ENCODE measurements at places on chromosomes 2 and 18.

DNA sequence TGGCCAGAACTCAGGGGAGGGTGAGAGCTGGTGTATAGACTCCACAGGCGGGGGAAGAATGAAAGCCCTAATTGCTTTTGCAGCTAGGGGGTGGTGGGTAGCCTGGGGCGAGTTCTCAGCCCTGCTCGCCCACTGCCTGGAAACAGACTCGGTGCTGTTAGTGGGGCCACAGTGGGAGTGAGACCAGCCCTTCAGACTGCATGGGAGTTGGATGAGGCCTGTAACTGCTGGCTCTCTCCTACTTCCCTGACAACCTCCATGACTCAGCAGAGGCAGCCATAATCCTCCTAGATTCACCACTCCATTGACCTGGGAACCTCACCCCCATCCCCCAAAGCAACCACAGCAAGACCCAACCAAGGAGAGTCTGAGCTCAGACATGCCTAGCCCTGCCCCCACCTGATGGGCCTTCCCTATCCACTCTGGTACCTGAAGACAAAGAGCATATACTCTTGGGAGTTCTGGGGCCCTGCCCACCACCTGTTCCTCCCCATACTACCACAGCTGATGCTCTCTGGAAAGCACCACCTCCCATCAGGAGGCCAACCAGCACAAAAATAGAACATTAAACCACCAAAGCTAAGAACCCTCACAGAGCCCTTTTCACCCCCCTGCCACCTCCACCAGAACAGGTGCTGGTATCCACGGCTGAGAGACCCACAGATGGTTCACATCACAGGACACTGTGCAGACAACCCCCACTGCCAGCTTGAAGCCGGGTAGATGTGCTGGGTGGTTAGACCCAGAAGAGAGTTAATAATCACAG is 226.3 kb downstream of the EIPR1 start:
- no peak for DNase-seq

DNA sequence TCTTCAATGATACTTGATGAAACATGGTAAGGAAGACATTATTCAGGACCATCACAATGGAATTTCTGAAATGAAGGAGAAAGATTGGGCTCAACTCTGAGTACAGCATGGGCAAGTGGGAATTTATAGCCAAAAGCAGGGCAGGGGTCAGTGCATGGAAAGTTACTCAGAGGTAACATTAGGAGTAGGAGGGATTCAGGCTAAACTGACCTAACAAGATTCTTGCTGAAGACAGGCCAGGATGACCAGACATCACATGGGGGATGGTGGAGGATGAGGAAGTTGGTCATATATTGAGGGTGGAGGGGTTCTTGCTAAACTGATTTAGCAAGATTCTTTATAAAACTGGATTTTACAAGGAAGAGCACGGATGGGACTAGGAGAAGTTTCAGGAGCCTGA is 489.8 kb downstream of the ADCYAP1 start:
- DNase-seq = no peak

DNA sequence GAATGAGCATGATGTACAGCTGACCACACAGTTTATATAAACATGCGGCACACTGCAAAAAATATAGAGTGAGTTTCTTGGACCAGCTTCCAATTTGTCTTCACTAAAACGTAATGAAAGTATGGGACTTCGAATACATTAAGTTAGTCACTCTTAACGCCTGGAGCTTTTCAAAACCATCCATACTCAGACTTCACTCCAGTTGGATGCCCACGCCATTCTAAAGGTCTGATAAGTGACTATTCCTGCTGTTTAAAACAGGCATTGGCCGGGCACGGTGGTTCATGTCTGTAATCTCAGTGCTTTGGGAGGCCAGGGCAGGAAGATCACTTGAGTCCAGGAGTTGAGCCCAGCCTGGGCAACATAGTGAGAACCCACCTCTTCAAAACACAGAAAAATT is 84.6 kb downstream of the MYL12B start:
- no peak for DNase-seq

- DNase-seq = peak; percentile 83
These were observed 49.0 kb downstream of the SETBP1 start for GRCh38 chr18:44729631-44730101.

GRCh38 chr2:241296767-241297166 is 18.7 kb downstream of the HDLBP start:
- DNase-seq = no peak

DNA sequence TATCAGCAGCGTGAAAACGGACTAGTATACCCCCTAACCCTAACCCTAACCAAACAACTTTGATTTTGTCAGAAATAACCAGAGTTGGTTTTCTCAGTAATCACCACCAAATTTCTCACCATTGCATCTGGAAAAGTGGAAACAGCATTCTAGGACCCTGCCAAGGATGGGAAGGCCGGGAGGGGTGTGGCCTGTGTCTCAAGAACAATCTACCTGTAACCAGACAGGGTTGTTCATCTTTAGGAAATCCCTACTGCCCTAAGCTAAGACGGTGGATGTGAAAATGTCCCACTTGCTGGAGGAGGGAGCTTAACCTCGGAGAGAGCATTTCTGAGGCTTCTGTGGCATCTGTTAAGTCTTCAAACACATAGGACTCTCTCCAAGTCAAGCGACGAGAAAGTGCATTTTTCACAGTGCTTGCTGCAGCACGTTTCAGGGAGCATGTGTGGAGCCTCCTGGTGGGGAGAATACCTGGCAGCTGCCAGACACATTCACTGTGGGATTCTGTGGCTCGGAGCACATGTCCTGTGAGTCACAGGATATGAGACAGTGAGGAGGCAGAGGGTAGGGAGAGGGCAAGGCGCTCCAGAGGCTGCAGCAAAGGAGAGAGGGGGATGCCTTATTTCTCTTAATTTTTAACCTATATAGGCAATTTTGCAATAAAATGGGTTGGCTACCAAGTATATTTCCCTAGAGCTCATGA is 207.5 kb downstream of the SPP2 start:
- DNase-seq = peak; percentile 99

DNA sequence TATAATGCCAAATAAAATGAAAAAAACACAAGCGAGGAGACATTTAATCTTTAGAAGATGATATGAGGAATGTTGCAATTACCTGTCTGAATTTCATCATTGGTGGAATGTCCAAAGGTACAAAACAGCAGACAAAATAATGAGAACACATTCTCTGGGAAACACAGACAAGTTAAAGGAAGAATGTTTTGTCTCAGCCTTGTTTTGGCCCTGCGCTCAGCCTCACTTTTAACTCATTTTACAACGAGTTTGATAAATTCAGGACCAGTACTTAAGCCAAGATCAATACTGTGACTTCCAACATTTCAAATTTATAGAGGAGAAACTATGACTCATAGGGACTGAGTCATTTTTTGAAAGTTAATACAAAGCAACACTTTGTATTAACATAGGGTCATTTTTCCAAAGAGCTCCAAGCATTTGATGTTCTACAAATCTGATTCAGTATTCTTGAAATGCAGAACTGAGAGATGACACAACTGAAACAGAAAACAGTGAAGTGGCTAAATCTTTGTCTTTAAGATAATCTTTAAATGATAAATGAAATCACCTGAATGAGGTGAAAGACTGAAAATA is 833.2 kb upstream of the CHAC2 start:
- DNase-seq = peak; percentile 83

DNA sequence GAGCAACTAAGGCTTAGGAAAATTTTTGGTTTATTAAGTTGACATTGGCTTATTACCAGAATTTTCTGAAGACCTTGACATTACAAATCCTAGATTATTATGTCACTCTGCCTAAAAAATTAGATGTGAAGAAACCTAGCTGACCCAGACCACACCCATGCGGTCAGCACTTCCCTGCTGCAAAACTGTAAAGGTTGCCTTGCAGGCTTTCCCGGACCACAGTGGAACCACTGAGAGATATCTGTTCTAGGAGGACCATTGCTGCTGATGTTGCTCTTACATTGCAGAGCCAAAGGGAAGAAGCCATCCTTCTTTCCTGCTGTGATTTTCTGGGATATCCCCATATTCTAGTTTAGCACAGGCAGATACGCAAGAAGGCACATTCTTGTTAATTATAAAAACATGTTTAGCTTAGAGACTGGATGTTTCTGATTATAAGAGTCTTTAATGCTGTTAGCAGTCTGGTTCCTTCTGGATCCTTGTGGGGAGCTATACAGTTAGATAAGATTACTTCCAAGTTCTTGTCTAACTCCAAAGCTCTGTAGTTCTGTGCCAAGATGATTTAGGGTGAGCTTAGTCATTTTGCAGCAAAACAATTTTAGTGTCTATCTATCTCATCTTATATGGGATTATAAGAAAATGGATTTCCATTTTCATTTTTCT is 70.2 kb downstream of the AOX1 start:
- DNase-seq = peak; percentile 25

DNA sequence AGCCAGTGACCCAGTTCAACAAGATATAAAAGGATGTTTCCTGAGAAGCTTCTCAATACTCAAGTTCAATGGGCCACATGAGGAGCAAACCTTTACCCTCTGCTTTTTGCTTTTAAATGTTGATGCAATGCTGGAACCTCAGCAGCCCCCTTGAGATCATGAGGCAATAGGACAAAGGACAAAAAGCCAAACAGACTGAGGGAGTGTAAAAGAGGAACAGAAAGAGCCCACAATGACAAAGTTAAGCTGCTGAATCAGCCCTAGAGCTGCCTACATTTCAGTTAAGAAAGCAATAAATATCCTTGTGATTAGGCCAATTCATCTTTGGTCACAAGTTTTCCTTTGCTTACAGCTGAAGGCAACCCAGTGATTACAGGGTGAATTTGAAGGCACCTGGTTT is 76.9 kb downstream of the MRO start:
- no peak for DNase-seq

DNA sequence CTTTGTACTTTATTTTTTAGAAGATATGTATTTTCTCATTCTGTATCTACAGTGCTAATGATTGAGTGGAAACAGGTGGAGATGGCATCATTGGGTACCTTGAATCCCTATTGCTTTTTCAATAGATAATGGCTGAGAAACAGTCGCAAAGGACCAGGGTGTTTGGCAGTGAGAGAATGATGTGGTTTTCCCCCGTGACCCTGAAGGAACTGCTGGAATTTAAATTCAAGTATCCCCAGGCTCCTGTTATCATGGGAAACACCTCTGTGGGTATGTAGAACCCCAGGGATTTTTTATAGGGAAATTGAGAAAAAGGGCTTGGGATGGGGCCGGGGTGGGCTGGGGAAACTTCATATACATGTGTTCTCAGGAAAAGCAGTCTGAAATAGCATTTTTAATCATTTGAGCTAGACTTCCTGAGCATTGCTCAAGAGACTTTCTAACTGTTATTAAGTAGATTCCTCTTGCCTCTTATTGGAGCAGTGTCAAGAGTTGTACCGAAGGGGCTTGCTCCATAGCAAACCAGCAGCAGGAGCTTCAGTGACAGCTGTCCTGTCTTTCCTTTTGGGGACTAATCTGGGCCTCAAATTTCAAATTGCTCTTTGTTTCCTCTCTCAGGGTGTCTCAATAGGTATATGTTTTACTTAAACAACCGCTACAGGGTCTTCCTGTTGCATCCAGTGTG is 18.9 kb downstream of the AOX1 start:
- DNase-seq = no peak

- no peak for DNase-seq
These were observed 20.8 kb upstream of the VIT start for GRCh38 chr2:36675579-36676282.

DNA sequence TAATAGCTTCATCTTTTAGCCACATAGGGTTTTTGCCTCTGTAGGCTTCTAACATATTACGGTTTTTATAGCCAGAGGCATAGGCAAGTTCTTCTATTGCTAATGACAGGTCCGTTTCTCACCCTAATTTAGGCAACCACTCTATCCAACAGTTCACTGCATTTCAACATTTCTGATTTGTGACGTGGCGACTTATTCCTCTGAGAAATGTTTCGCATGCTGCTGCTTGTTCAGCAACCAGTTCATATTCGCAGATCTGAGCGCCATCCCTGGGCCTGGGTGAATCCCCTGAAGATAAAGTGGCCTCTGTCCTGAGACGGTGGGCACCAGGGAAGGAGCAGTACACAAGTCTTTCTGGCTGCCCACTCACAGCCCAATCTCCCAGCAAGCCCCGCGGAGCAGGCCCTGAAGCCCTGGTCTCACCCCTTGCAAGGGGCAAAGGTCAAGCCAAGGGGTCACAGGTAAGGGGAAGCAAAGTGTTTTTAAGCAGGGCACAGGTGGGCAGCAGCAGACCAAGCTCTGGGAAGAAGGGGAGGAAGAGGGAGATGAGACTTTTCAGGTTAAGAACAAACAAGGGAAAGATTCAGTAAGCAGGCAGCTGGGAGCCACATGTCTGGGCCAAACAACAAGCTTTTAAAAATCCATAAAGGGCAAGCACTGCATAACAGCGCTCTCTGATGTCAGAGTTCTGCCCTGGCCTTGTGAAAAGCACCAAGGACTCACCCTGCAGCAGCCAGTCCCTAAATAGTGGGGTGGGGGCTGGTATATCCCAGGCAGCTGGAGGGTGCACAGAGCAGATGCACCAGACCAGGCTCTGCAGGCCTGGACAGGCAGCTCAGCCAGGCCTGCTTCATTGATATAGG is 10.8 kb upstream of the COX7A2L start:
- no peak for DNase-seq

- DNase-seq = peak; percentile 85
These were observed 161.1 kb downstream of the ESCO1 start for GRCh38 chr18:21439431-21439846.

DNA sequence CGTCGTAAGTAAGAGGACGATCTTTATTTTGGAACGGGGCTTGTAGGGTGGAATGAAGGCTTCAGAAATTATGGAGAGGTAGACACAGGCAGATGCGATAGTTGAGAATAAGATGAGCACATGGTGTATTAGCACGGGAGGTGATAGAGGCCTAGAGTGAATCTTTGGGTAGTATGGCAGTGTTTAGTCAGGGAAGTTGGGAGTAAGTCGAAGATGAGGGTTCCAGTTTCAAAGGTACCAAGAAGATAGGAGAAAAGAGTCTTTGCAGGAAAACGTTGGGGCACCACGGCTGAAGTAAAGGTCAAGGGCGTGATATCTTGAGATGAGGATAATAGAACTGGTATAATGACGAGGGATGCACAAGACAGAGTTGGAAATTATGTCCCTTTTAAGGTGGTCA is 654 bp downstream of the PIK3C3 start:
- DNase-seq = no peak

DNA sequence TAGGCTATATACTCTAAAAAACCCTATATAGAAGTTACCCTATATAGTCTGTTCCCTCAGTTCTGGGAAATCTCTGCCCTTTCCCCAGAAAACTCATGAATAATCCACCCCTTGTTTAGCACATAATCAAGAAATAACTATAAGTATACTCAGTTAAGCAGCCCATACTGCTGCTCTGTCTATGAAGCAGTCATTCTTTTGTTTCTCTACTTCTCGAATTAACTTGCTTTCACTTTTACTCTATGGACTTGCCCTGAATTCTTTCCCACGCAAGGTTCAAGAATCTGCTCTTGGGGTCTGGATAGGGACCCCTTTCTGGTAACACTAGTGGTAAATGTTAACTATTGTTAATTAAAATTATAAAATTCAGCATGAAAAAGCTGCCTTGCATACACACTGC is 17.4 kb upstream of the AP1S3 start:
- no peak for DNase-seq

- no peak for DNase-seq
These were observed 98.1 kb downstream of the MYO3B start for GRCh38 chr2:170276056-170276455.

DNA sequence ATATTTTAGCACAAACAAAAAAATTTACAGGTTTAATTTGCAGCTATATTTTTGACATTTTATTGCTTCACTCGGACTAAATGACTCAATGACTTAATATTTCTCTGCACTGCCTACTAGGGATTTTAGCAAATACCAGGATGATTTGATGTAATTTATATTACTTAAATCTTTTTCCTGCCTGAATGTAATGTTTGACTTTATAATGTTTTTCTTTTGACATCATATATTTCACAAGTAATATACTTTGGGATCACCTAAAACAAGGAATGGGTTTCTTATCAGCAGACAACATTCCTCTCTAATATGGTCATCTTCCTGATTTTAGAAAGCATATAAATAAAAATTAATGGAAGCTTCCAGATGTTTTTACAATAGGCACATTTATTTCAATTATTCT is 253.2 kb upstream of the EPC2 start:
- DNase-seq = peak; percentile 44

Data from fibroblast of upper back skin (primary cell).